CD4-positive, alpha-beta T cell treated with Interleukin-4 for 4 hours (primary cell): ENCODE measurements at places on chromosomes 1 and 21.

GRCh38 chr1:154698320-154699096, 90.5 kb upstream of the ADAR start:
- DNase-seq: no peak

DNA sequence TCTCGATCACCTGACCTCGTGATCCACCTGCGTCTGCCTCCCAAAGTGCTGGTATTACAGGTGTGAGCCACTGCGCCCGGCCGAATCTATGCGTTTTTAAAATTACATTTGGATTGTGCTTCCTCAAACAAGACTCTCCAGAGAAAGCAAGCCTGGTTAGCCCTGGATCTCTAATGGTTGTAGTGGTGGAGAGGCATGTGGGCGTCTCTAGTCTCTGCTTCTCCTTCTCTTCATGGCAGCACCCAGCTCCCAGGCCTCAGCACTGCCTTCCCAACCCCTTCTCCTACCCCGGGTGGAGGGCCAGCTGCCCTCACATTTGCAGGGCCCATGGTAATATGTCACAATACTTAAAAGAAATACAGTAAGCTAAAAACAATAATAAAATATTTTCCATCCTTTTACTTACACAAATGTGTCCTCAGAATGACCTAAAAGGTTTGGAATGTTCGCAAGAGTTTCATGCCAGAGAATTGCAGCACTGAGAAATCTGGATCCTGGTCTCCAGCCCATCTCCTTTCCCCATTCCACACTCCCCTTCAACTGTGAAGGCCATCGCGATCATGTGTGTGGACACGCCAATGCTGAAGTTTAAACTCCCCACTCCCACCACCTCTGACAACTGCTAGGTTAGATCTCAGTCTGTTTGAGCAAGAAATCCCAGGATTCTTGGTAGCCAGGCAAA, 7.0 kb downstream of the OR14I1 start:
- DNase-seq: no peak

DNA sequence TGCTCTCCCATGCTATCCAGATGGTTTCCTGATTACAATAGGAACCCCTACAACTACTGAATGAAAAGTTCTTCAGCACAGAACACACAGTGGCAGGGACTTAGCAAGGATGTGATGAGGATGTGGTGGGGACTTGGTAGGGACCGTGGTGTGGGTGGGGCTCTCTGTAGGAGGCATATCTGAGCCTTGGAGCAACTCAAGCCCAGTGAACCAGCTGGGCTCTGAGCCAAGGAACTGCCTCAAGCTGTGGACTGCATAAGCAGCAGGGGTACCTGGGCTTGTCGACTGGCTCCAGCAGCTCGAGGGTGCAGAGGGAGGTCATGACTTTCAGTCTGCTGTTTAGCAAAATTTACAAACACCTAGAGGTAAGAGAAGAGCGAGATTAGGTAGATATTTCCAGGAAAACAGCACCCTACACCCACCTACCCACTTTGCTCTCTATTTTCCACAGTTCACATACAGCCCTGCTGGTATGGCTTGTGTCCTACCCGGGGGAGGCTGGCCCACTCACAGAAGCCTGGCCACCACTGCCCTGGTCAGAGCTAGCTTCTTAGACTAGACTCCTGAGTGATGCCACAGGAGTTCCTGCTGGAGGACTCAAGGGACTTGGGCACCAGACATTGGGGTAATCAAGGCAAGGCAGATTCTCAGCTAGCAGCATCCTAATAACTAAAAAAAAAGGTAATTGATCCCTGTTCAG, 86.8 kb upstream of the GCLM start:
- no peak for DNase-seq

DNA sequence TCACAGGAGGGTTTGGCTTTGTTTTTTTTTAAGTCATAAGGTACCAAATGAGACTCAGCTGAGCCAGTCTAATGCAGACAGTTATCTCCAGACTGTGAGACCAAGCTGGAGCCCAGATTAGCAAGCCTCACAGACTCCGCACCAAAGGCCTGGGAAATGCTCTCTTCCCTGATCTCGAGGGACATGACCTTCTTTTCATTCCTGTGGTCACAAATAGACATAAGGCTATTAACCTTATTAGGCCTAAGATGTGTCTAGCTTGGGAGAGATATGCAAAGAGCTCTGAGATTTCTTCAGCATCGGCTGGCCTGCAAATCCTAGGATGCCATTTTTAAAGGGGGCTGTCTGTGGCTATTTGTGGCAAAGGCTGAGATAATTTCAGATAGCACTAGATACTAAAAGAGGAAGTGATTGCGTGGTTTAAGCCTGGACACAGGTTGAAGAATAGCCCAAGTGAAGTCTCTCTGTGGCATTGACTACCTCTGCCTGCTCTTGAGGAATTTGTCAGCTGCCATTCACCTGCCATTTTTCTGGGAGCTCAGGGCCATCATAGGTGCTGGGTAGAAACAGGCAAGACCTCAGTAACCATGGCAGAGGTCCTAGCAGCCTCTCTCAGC, 301.3 kb downstream of the SIPA1L2 start:
- DNase-seq: no peak

DNA sequence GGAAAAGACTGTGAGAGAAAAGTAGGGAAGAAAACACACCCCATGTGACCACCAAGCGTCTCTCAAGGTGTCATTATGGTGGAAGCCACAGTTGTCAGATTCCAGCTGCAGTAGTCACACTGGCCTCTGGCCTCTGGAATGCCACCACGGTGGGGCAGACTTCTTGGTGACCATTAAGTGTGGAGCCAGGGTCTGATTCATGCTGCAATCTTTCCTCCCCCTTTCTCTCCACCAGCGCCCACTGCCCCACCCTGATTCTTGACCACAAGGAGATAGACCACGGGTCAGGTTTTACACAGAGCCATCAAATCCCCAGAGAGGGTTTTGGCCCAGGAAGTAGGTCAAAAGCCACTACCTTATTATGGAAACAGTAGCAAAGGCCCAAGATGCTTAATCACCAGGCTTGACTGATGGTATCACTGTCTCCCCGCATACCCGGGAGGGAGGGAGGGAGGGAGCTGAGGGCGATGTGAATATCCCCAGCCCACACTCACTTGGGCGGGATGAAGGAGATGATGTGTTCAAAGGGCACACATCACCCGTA, 52.7 kb upstream of the GRHL3 start:
- no peak for DNase-seq

DNA sequence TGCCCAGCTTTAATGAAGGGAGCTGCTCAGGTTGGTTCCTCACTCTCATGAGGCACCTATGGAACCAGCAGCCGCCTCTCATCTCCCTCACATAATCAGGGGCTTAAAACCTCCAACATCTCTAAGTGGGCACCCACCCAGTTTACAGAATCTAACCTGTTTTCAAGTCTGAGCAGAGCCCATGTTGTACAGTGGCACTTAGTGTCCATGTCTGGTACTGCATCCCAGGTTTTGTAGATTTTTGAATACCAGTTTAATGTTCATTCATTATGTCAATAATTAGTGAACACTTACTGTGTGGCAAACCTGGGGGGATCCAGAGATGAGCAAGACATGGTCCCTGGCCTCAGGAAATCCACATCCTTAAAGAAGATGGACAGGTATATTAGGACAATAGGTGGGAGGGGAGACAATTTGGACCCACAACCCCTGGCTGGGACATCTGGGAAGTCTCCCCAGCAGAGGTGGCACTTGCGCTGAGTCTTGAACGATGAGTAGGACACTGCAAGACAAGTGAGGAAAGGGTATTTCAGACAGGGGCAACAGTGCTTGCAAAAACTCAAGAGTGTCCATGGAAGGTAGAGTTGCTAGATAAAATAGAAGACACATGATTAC, 83.3 kb downstream of the LACTBL1 start:
- DNase-seq: peak; percentile 15
